ENCODE measurements at places on chromosomes 7 and 10.

DNA sequence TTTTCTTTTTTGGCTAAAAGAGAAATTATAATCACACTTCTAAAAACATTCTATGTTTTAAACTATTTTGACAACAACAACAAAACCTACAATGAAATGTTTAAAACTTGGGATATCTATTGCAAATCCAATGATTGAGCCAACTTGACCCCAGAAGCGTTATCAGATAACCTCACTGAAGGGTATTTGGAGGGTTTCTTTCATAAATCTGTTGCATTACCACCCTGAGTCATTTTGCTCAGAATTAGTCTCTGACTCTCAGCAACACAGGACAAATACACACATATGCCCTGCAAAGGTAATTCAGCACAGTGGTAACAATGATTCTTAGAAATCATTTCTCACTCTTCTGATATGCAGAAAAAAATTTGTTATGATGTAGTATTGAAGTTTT is 2.3 kb upstream of the COL1A2 start:
- DNase-seq: no peak

GRCh38 chr7:20786049-20786412 is 655 bp downstream of the SP8 start:
- DNase-seq: no peak

GRCh38 chr10:14086596-14086995 is 244.1 kb downstream of the FRMD4A start:
- no peak for DNase-seq

- DNase-seq: no peak
Measured at GRCh38 chr7:81002421-81002820, 83.6 kb upstream of the SEMA3C start.

GRCh38 chr10:69051303-69051702 is 36.6 kb upstream of the SRGN start:
- DNase-seq: no peak

GRCh38 chr7:151775547-151776443 is 101.1 kb downstream of the PRKAG2 start:
- DNase-seq: no peak

DNA sequence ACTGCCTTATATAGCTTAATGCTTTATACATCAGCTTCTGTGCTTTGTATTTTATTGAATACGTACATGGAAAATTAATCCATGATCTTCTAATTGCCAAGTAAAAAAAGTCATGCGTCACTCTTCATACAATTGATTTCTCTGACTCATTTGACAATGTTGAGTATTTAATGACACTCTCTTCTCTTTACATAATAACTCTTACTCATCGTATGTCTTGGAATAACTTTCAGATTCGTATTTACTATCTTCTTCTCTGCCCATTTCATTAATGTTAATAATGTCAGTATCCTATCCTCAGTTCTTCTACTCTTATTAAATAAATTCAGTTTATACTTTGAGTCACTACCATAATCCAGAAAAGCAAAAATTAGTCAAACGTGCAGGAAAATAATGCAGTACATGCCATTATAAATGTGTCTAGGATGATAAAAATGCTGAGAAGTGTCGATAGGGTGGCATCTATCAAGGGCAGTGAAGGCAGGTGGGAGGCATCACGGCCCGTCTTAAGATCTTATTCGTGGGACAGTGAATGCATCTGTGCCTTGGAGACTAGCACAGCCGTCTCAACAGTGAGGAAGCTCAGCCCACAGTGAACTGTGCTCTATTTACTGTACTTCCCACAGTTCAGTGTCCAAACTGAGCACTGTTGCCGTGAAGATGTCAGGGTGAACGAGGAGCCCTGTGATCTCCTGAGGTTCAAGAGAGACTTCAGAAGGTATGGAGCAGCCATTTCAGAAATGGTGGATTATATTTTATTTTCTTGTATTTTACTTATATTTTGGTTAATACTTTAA is 39.8 kb upstream of the AKR1E2 start:
- no peak for DNase-seq

Data from glomerular endothelial cell (primary cell).